ENCODE measurements at places on chromosomes 12 and 14.

GRCh38 chr12:54975875-54976274 lies 8.7 kb downstream of the TESPA1 start:
- no peak for DNase-seq

GRCh38 chr12:99154216-99154982 lies 493.2 kb upstream of the GARIN6 start:
- no peak for DNase-seq

DNA sequence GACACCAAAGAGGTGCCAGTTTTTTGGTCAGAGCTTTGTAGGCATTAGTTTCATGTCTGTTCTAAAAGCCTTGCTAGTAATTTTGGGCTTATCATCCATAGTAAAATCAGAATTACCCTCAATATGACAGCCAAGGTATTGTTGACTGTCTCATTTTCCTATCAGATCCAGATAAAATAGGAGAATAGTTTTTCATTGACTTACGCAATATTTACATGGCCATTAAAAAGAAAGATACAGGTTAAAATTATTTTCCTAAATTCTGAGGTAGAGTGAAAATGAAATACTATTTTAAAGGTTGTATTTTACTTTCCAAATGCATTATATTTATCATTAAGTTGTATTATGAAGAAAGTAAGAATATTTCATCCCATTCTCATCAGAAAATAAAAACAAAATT lies 203.7 kb downstream of the LRFN5 start:
- no peak for DNase-seq

- DNase-seq = no peak
Measured at GRCh38 chr12:40192704-40193255, 32.0 kb upstream of the LRRK2 start.

DNA sequence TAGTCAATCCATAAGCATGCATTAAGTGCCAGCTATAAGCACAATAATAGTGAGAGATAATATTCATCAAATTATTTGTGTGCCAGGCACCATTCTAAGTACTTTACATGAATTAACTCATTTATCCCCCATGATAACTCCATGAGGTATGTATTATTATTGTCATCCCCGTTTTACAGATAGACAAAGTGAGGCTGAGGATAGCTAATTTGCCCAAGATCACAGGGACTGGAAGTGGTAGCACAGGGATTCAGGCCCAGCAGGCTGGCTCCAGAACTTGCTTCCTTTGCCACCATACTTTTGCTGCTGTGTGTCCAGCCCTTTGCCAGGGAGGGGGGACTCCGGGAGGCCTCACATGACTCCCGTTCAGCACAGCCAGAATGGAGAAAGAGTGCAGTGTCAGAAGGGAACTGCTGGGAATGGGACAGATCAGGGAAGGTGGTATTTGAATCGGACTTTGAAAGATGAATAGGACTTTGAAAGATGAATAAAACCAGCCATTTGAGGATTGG lies 128.0 kb upstream of the PWP1 start:
- no peak for DNase-seq

- DNase-seq = no peak
Measured at GRCh38 chr14:75258079-75258802, 20.4 kb upstream of the FOS start.

GRCh38 chr12:113161415-113162016 lies 12.0 kb downstream of the CFAP73 start:
- no peak for DNase-seq

DNA sequence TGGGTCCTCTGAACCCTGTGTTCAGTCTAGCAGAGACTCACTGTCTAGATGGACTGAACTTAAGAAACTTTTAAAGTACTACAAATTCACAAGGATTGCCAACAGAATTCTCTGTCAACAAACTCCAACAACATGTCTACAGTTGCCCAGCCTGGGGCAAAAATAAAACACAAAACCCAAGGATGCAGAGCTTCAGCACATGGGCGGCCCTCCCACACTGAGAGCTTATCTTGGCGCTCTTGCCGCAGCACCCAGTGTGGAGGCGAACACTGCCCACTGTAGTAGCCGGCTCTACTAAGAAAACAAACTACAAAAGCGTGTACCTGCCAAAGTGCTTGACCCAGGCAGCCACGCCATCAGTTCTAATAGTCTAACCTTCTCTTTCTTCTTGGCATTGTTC lies 66.7 kb downstream of the PTPN21 start:
- no peak for DNase-seq

DNA sequence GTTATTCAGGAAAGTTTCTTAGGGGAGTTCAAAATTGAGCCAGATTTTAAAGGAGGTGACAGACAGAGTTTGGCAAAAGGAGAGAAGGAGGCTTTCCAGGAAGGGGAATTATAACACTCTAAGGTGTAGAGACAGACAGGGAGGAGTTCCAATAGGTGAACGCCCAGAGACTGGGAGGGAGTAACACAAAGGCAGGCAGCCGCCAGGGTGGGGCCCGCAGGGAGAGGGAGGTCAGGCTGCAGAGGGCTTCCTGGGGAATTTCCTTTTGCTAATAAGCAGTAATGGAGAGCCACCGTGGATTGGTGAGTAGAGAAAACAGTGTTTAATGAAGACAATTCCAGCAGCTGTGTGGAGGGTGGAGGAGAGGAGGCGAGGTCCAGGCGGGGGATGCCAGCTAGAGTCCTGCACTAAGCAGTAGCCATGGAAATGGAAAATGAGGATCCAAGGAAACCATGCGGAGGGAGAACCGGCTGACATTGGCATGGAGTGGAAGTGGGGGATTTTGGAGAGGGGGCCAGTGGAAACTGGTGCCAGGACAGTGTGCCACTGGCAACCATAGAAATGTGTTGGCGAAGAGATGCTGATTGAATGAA lies 22.2 kb downstream of the GRIN2B start:
- no peak for DNase-seq

GRCh38 chr14:53956427-53957201 lies at the start of gene BMP4:
Gene BMP4 (minus strand): TSS chr14:53956825. CDS start chr14:53952222, 4,603 bp downstream.
- peak; percentile 66 for DNase-seq

GRCh38 chr14:106490442-106490841 lies 964.1 kb downstream of the TMEM121 start:
- DNase-seq = no peak

DNA sequence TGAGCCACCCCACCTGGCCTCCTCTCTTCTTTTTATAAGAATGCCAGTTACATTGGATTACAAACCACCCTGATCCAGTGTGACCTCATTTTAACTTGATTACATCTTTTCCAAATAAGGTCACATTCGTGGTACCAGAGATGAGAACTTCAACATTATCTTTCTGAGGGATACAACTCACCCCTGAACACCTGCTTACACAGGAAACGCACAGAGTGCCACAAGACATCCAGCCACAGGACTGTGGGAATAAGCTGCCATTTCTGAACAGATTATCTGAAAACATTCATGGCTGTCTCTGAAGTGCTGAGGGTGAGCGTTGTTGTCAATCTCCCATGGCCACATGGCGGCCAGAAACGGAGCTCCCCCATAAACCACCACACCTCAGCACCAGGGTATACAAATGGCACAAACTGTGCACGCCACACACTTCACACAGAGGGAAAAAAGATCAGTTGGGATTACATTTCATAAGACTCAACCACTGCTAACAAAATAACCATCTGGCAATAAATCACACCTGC lies 23.7 kb downstream of the FOXN3 start:
- no peak for DNase-seq

- DNase-seq = peak; percentile 72
Measured at GRCh38 chr12:45730348-45731189, 1.1 kb downstream of the ARID2 start.

DNA sequence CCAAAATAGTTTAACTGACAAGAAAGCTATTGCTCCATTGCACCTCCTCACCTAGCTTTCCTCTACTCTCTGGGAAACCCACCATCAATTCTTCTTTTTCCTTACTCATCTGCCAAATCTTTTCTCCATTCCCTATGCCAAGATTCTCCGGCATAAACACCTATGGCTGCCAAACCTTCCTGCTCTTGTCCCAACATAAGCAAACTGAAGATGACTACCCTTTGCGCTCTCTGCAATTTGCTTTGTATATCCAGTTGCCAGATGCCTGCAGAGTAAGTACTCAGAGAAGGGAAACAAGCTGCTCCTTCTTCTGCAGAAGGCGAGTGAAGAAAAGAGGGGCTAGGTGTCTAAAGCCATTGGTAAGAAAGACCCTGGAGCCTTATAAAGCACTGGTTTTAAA lies 11.5 kb downstream of the PTGER2 start:
- DNase-seq = no peak

DNA sequence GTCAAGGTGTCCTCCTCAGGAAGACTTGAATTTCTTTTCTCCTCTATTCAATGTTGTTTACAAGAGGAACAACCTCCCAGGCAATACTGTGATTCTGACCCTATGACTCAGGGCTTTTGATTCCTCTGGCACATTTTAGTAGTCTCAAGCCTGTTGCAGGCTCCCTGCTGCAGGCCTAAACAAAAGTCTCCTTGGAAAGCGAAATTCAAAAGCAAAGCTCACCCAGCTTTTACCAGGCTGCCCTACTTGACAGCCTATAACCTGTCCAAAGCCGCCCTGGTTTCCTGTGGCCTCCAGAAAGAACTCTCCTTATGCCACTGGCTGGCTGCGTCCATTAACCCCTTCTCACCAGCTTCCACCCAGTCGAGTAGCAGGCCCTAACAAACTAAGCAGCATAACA lies 11.6 kb downstream of the FGD6 start:
- DNase-seq = no peak

DNA sequence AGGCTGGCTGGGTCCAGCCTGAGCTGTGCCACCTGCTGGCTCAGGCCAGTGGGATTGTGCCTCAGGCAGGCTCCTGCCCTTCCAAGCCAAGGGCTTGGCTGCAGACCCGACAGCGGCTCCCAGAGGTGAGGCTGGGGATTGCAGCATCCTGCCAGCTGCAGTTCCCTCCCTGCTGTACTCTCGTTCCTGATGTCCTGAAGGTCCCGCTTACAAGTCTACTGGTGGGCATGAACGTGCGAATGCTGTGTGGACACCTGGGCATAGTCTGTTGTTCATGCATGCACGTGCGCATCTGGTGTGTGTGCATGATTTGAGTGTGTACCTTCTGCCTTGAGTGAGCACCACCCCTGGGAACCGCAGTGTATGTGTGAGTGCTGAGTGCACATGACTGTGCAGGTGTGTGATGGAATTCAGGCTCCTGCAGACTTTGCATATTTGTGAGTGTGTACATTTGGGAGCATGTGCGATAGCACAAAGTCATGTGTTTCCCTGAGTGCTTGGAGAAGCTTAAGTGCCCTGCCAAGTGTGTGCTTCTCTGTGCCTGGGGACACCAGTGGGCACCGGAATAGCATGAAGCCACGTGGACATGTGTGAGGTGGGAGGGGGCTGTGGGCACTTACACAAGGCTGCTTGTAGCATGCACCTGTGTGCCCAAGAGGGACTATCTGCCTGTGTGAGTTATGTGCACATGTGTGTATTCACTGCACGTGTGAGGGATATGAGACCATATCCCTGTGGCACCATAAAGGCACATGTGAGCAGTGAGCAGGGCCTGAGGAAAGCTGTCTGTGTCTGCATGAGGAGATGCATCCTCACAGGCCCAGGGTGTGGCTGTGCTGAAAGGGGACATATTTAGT lies 19.3 kb upstream of the KRT7 start:
- DNase-seq = peak; percentile 73

DNA sequence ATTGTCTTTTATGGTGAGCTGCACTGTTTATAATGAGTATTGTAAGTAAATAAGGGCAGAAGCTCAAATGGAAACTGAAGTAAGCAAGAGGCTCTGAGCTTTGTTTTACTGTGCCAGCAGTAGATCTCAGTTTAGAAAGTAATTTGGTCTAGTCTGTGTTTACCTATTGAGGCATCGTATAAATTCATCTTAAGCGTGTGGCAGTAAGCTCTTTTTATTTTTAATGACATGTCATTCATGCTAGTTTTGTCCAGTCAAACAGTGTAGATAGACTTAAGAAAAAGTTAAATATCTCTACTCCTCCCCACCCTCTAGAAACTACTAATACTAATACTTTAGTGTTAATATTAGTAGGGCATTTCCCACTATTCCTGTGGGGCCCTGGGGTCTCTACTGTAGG lies 2.0 kb downstream of the ANO6 start:
- DNase-seq = no peak

DNA sequence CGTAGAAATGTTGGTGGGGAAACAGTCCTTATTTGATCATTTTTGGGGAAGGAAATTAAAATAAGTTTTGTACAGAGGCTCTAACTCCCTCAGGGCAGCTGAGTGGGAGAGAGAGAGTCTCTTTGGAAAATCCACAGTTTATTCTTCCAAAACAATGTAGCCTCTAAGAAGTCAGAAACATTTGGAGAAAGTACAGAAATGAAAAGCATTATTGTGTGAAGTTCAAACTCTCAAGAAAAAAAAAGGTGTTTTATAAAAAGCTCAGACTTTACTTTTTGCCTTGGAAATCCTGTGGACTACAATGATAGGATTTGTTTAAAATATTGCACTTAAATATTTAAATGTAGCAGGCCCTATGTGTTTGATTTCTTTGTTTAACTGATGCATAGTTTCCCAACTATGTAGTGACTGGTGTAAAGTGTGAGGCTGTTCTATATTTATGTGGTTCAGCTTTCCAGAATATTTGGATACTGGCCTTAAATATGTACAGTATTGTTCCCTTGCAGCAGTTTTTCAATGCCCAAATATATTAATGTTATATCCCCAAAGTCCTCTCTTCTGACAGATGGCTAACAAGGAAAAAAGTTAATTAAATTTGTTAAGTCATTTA lies 82.0 kb upstream of the OTOGL start:
- DNase-seq = no peak

DNA sequence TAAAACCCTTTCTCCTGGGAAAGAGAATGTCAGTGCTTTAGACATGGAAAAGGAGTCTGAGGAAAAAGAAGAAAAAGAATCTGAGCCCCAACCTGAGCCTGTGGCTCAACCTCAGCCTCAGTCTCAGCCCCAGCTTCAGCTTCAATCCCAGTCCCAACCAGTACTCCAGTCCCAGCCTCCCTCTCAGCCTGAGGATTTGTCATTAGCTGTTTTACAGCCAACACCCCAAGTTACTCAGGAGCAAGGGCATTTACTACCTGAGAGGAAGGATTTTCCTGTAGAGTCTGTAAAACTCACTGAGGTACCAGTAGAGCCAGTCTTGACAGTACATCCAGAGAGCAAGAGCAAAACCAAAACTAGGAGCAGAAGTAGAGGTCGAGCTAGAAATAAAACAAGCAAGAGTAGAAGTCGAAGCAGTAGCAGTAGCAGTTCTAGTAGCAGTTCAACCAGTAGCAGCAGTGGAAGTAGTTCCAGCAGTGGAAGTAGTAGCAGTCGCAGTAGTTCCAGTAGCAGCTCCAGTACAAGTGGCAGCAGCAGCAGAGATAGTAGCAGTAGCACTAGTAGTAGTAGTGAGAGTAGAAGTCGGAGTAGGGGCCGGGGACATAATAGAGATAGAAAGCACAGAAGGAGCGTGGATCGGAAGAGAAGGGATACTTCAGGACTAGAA lies 6.1 kb downstream of the PNN start:
- DNase-seq = no peak

- DNase-seq = peak; percentile 78
Measured at GRCh38 chr12:100154474-100155247, 12.0 kb upstream of the BLTP3B start.

- no peak for DNase-seq
Measured at GRCh38 chr14:38309522-38310277, 53.8 kb upstream of the CLEC14A start.

DNA sequence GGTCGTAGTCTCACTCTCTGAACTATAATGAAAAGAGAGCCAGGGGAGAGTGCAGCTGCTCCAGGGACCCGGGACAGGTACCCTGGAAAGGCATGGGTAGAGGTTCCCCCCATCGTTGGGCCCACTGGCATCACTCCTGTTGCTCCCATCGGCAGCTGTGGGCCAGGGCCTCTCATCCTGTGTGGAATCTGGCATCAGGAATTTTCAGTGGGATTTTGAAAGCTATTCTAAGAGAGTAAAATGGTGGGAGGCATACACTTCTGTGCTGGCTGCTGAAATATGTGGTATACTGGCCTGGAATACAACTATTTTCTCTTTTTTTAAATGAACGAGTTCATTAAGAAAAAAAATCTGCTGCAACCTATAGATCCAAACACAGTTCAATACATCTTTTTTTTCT lies 38.1 kb downstream of the EML1 start:
- no peak for DNase-seq
